Stimulated activated CD4-positive, alpha-beta T cell treated with anti-CD3 and anti-CD28 coated beads, Interleukin-4, amount 100 ng/mL, for 48 hours (primary cell): ENCODE measurements at places on chromosomes 6 and 20.

- DNase-seq = no peak
Observed at GRCh38 chr20:36847009-36847709, 28.8 kb upstream of the TLDC2 start.

- no peak for DNase-seq
Observed at GRCh38 chr20:43631598-43631997, 35.3 kb upstream of the MYBL2 start.

DNA sequence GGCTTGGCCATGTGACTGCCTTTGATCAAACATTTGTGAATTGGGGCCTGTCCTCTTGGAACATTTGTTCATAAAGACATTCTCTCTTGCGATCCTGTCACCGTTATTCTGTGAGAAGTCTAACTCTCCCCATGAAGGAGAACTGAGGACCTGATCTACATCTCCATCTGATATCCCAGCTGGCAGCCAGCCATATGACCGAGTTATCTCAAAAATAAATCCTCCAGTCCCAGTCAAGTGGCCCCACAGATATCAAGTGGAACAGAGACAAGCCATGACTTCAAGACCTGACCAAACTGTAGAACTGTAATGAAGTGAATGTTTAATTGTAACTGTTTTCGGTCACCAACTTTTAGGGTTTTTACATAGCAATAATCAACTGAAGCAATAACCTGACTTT, 25.7 kb downstream of the SNX3 start:
- no peak for DNase-seq

DNA sequence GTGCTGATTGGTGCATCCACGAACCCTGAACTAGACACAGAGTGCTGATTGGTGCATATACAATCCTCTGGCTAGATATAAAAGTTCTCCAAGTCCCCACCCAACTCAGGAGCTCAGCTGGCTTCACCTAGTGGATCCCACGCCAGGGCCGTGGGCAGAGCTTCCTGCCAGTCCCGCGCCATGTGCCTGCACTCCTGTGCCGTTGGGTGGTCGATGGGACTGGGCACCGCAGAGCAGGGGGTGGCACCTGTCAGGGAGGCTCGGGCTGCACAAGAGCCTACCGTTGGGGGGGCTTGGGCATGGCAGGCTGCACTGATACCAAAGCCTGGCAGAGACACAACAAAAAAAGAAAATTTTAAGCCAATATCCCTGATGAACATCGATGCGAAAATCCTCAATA, 185.4 kb upstream of the ASCC3 start:
- DNase-seq = no peak

DNA sequence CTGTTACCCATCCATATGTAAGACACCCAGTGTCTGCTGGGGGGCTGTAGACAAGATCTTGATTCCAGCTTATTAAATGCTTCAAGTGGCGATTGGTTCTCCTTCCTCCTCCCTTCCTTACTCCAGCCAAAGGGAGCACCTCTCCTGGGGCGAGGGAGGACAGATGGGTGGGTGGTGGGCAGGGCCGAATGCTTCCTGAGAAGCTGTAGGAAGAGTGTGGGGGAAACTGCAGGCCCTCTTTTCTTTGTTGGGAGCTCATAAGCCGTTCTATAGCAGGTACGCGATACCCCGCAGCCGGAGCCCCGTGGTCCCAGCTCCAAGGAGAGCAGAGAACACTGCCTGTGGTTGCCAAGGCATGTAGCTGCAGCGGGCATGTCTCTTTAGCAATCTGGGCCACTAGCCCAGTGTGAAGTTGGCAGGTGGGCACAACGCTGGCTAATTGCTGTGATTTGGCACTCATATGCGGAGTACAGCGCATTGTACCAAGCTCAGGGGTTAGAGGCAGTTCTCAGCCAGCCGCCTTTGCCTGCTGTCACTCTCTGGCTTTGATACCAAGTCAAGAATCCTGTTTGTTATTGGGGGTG, 14.7 kb upstream of the KCNG1 start:
- no peak for DNase-seq

- DNase-seq = no peak
Observed at GRCh38 chr6:79943133-79943532, 4.2 kb downstream of the ELOVL4 start.

DNA sequence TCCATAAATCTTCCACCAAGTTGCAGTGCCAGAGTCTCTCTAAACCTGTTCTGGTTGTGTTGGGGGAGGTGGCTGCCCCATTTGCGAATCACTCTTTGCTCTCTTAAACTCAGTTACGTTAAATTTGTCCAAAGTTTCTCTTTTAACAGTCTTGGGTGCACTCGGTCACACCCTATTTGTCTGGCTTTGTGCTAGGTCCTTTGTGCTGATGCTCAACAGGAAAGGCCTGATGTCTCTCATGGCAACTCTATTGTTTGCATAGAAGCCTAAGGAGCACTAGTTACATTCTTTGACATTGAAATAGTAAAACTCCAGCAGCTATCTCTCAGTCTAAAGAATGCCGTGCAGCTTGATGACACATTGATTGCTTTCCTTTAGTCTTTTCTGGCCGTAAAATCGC, 105.1 kb downstream of the TRMT11 start:
- no peak for DNase-seq

DNA sequence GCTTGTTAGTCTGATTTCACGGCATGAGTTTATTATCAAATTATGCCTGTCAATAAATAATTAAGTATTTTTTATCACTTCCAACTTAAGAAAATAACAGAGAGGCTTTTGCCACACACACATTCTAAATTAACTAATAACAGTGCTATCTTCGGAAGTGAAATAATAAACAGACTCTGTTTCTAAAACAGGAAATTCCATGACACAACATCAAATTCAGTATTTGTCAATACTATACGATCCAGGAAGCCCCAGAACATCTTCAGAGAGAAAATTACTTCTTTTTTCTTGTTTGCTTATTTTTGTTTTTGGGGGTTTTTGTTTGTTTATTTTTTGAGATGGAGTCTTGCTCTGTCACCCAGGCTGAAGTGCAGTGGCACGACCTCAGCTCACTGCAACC, 150.7 kb upstream of the PRDM1 start:
- no peak for DNase-seq

GRCh38 chr6:141203902-141204575, 928.7 kb upstream of the GJE1 start:
- DNase-seq = no peak

GRCh38 chr20:44979090-44979621, 12.8 kb downstream of the STK4 start:
- DNase-seq = no peak

- no peak for DNase-seq
Observed at GRCh38 chr20:20894753-20895152, 182.3 kb upstream of the RALGAPA2 start.

GRCh38 chr6:36627141-36627540, 33.0 kb downstream of the SRSF3 start:
- no peak for DNase-seq

GRCh38 chr6:163085426-163085825, 329.1 kb upstream of the QKI start:
- no peak for DNase-seq

DNA sequence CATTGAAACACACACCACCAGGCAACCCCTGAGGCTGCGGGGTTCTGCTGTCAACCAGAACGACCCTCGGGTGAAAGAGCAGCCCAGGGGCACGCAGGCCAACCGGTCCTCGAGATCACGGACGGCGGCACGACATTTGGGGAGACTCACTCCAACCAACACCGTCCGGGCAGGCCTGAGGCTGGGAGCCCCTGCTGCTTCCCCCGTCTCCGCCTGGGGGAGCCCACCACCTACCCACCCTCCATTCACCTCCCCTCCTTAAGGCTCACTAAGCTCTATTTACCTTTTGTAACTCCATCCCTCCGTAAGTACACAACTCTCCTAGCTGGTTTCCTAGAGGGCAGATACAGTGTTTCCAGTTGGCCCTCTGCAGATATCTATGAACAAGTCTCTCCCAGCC, 971.3 kb upstream of the DEFB115 start:
- DNase-seq = no peak

DNA sequence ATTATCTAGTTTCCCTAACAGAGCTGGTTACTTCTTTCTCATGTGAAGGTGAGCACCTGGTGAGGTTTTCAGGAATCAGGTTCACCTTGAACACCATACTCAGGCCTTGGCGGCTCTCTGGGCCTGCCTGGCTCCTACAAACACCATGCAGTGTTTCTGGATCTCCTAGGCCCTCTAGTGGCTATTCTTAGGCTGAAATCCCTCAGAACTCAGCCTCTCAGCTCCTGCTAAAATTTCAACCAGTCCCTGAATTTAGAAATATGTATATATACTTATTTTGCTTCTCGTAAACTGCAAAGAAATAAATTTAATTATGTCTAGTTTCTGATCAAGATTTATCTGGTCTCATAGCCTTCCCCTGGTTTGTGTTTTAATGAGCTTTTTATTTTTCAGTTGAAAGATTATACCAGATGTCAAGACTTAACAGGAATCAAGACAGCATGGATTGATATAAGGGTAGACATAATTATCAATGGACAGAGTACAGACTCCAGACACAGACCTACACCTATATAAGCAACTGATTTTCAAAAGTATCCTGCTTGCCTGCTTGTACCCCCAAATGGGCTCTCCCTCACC, 55.9 kb downstream of the ANKEF1 start:
- peak; percentile 1 for DNase-seq

DNA sequence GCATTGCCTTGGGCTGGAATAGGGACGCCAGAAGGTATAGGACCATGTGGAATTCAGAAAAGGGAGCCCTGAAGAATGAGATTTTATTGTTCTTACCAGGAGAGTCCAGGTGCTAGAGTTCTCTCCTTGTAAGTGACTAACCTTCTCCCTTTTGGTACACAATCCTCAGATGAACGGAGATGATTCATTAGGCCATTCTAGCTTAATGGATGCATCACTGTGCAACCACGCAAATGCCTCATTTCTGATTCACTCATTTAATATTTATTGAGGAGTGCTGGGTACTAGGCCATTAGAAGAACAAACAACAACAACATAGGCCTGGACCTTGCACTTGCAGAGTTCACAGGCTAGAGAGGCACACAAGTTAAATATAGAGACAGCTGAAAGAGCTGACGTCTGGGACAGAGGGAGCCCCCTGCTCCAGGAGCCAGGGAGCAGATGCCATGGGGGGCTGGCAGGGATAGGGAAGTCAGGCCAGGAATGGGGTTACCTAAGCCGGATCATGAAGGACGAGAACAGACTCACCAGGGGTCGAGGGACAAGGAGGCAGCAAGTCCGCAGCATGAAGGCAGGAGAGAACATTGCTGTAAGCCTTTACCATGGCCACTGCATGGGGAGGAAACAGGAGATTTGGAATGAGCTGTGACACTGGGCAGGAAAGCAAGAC, 179.5 kb upstream of the AKAP12 start:
- DNase-seq = no peak

GRCh38 chr6:108616544-108616943, 55.8 kb downstream of the FOXO3 start:
- no peak for DNase-seq

- no peak for DNase-seq
Observed at GRCh38 chr20:10637031-10637559, 36.7 kb downstream of the JAG1 start.

DNA sequence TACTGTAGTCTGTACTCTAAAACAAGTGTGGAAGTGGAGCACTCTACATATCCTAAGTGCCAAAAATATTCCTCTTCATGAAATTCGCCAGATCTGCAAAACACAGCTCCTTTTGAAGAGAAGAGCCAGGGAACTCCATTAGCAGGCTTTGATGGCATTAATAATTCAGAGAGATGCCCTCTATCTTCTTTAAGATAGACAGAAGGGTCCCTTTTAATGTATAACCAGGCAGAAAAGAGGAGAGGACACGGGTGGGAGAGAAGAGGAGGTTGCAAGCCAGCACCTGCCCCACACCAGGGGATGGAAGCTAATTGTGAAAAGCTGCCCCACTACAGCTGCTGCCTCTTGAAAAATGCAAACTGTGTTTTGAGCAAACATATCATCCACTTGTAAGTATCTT, 3.7 kb upstream of the RFPL4B start:
- no peak for DNase-seq

DNA sequence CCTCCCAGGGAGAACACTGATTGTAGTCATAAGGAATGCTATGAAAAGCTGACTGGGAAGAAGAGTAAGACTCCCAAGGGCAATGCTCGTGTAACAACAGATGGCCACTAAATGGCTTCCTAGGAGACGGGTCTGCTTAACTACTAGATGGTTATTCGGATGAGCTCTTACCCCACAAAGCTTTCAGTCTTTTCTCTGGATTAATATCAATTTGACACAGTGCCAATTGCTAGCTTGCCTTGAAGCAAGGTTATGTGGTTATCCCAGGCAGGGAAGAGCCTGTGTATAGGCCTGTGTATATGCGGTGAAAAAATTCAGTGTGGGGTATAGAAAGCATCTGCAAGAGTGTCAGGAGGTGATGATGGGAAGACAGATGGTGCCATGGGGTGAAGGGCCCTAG, 86.4 kb upstream of the NOX3 start:
- DNase-seq = no peak

- no peak for DNase-seq
Observed at GRCh38 chr6:11650025-11650696, 112.6 kb downstream of the TMEM170B start.

- DNase-seq = no peak
Observed at GRCh38 chr6:152273002-152273401, 364.2 kb downstream of the SYNE1 start.

DNA sequence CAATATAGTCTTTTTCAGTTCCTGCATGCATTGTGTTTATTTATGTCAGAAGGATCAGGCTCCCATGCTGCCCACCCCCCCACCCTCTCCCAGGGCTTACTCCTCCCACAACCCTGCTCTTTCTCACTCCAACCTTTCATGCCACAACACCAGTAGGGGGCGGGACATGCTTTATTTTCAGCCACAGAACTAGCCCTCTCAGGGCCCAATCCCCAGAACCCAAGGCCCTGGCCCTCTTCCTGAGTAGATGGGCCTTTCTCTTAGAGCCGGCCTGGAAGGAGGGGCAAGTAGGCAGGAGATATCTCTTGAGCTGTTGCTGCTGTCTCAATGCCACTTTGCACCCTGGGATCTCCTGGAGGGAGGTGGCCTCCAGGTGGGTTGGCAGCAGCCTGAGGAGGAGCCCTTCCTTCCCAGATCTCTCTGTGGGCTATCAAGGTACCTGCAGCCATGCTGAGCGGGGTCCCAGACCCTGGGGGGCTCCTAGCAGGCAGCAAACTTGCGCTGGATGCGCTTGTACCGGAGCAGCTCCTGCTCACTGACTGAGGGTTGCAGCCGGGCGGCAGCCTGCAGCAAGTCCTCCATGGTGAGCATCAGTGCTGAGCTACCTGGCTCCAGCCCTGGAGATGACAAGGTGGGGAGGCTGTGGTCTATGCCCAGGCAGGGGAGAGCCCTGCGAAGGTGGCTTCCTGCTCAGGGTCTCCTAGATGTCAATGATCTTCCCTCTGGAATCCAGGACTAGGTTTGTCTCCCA, 3.5 kb downstream of the GNMT start:
- peak; percentile 18 for DNase-seq

- DNase-seq = no peak
Observed at GRCh38 chr6:17182961-17183360, 81.1 kb downstream of the STMND1 start.

- DNase-seq = no peak
Observed at GRCh38 chr6:167214206-167214605, 56.4 kb upstream of the GPR31 start.

DNA sequence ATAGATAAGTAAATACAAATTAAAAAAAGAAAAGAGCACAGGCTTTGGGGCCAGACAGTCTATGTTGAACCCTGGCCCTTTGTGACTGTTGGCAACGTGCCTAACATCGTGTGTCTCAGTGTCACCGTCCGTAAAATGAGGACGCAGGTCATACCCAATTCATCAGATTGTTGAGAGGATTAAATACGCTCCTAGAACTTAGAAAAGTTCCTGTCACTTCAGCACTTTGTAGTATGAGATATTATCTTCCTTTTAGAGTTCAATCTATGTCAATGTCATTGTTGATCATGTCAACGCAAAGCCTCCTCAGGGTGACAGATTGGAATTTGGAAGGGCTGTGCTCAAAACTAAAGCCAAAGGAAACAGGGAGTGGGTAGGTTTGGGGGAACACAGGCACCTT, 21.7 kb downstream of the SERPINB1 start:
- DNase-seq = no peak
